HFF-Myc (cell line): ENCODE measurements at places on chromosomes 3 and 15.

DNA sequence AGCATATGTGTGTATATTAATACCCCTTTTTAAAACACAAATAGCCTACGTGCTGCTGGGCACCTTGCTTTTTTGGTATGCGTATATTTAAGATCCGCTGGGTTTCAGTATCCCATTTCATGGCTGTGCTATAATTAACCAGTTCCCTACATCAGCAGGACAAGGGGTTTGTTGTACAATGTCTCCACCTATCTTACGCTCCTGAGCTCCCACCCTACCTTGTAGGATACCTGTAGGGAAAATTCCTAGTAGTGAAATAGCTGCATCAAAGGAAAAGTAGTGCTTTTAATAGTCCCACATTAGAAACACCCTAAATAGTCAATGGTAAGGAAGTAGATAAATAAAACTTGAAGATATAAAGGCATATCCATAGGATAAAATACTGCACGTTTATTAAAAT is 1.4 kb downstream of the MAP6D1 start:
- DNase-seq, result no peak

GRCh38 chr3:170226426-170226960 is 4.3 kb downstream of the PRKCI start:
- DNase-seq, result no peak

DNA sequence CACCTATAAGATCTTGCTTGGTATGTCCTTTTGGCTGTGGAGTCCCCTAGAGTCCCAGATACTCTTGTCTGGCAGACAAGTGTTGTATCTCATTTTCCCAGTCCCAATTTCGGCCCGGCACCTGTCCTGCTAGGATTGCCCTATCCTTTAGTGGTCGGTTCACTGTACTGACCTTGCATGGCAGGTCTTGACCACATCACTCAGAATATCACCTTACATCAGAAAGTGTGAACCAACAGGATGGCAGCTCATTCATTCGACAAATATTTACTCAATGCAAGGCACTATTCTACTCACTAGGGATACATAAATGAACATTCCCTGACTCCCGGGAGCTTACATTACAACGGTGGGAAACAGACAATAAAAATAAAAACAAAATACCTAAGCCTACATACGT is 5.7 kb upstream of the CCDC80 start:
- no peak for DNase-seq

- DNase-seq, result no peak
Observed at GRCh38 chr3:159416856-159417255, 571.8 kb upstream of the IL12A start.

GRCh38 chr15:39939487-39940452 is 5.9 kb downstream of the EIF2AK4 start:
- no peak for DNase-seq

DNA sequence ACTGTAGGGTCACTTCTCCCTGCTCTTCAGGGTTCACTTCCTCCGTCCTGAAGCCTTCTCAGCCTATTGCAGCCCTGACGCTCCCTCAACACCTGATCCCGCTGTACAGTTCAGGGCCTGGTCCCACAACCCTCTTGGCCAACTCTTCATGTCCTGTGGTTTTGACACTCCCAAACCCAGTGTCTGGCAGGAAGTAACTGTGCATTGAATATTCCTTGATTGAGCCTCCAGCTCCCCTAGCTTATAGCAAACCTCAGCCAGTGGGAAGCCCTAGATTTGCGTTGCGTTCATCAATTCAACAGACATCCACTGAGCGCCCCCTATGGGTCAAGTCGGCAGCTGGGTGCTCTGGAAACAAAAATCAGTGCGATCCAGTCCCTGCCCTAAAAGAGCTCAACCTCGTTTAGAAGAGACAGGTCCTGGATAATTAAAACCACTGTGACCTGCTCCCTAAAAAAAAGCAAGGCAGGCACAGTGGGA is 13.5 kb downstream of the UBAP1L start:
- peak; percentile 49 for DNase-seq

DNA sequence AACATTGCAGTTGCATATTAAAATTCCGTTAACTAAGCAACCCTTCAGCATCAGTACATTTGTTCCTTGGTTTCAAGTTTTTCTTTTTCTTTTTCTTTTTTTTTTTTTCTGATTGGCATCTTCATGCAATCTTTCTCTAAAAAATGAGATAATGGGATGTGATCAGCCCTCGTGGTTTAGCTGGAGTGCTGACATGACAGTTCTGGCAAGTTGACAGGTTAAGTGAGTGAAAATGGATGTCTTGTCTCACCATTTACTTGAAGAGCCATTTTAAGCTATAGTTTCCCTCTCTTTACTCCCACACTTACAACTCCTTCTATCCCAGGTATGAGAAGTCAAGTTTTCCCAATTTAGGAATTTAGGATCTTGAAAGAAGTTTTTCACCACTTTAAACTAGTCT is 495.2 kb downstream of the ROBO2 start:
- no peak for DNase-seq

- DNase-seq, result peak; percentile 93
Observed at GRCh38 chr3:48595526-48596121, 495 bp upstream of the COL7A1 start.

- no peak for DNase-seq
Observed at GRCh38 chr3:186511245-186511644, 32.9 kb downstream of the CRYGS start.
